ENCODE measurements at places on chromosomes 5 and 9.

GRCh38 chr5:93653716-93654115 is 70.7 kb downstream of the NR2F1 start:
- no peak for DNase-seq

GRCh38 chr9:130990978-130991777 is 17.8 kb upstream of the LAMC3 start:
- no peak for DNase-seq

GRCh38 chr9:133127340-133127981 is 6.4 kb upstream of the RALGDS start:
- DNase-seq, result no peak

DNA sequence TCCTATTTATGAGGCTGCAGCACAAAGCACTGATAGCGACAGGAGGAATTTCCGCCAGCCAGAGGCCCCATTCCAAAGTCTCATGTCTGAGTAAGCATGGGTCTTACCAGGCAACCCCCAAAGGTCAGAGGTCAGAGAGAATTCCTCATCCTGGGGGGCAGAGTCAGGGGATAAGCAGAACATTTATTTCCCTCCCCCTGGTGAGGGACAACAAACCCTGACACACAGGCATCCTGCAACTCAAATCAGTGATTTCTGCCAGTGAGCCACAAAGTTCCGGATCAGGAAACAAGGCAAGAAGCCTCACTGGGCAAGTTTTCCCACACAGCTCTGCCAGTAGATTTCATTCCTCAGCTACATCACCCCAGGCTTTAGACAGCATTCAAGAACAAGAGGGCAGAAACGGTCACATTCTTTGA is 37.0 kb downstream of the ADAMTS12 start:
- no peak for DNase-seq

DNA sequence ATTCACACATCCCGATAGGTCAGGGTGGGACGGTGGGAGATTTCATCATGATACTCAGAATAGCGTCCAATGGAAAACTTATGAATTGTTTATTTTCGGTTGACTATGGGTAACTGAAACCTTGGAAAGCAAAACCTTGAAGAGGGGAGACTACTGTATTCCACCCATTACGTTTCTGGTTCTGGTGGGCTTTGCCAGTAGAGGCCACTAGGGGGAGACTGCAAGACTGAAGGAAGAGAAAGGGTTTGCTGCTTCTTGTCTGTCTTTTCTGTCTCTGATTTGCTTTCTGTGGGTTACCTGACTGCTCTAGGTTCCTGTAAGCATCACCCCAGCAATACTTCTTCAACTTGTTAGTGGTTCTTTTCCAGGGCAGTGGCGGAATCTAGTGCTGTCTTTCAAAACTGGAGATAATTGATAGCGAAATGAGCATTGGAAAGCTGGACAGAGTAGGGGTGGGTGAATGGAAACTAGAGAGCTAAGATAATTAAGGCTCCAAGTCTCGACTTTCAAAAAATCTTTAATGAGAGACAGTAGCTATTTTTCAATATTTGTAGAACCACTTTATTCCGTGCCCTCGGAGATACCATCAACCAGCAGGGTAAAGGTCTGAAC is 27.0 kb downstream of the GRIN3A start:
- peak; percentile 8 for DNase-seq

DNA sequence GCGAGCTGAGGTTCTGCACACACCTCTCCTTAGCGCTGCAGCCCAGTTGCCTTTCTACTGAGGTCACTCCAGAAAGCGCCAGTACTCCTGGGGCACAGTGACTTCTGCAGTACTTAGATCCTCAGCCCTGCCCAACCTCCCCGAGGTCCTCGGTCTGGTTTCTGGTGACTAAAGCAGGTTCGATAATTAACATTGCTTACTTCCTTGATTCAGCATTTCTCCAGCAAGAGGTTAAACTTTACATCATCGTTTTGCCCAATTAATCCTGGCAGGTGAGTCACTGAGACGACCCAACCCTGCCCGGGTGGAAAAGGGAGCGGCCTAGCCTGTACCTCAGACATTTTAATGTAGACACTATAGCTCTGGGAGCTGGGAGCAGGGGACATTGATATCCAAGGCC is 77.6 kb downstream of the PLAC8L1 start:
- no peak for DNase-seq

- DNase-seq, result no peak
These were observed 153.8 kb upstream of the RASA1 start for GRCh38 chr5:87113861-87114260.

DNA sequence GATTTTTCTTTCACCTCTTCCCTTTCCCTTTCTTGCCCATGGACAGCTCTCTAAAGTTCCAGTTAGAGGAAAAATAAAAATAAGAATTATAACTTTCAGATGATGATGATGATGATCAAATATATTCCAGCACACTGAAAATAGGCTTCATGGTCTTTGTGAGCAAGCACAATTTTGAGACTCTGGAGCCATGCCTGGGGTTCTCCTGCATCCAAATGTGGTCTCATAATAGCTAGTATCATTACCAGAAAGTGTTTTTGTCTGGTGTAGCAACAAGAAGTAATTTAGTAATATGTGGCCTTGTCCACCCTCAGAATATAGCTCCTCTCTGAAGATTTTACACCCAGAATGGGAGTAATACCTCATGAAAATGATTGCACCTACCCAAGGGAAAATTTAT is 150.4 kb downstream of the SNCAIP start:
- DNase-seq, result no peak

DNA sequence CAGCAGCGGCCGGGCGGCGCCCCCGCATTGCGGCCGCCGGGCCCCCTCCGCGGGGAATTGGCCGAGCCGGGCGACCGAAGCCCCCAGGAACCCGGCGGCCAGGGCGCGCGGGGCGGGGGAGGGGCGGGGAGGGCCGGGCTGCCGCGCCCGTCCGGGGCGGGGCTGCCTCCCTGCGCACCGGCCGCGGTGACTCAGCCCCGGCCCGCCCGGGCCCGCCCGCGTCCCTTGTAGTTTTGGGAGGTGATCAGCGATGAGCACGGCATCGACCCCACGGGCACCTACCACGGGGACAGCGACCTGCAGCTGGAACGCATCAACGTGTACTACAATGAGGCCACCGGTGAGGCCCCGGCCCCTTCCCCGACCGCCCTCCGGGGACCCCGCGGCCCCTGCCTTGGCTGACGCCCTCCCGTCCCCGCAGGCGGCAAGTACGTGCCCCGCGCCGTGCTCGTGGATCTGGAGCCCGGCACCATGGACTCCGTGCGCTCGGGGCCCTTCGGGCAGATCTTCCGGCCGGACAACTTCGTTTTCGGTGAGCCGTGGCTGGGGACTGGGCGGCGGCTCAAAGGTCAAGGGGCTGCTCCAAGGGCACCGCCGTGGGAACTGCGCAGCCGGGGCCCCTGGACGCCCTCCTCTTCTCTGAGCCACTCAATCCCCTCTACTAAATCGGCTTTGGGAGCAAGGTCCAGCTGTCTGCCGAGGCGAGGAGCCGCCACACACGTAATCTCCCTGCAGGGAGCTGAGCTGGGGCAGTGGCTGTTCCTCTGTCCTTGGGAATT is 592 bp downstream of the TUBB4B start:
- peak; percentile 62 for DNase-seq
